Kasumi-1 (cell line): ENCODE measurements at places on chromosomes 5 and 9.

GRCh38 chr5:94778732-94779131, 160.3 kb downstream of the SLF1 start:
- no peak for DNase-seq

- no peak for DNase-seq
Observed at GRCh38 chr9:121770415-121771273, 119.2 kb downstream of the DAB2IP start.

GRCh38 chr5:139306628-139307379, 13.3 kb downstream of the MATR3 start:
- no peak for DNase-seq

- DNase-seq: no peak
Observed at GRCh38 chr5:160770718-160771117, 81.3 kb downstream of the ATP10B start.

DNA sequence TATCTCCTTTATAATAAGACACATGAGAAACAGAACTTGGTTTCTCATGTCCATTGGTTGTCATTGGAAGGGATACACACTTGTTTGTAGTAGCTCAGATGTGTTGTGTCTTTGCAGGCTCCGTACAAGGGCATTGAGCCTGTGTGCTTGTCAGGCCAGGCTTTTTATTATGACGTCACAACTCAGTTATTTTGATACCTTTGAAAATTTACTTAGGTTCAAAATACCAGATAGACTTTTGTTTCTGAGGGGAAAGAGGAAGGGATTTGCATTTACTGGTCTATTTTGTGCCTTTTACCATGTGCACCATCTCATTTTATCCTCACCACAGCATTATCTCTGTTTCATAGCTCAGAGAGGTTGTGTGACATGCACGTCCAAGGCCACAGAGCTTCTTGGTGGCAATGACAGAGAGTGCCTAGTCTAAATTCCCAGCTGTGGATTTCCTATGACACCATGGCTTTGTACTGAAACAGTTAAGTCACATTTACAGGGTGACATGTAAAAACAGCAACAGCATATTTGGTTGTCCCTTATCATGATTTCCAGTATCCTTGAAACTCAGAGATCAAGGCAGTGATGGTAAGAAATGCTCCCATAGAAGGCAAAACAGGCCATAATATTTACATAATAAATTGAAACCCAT, 268.7 kb downstream of the AOPEP start:
- DNase-seq: no peak

DNA sequence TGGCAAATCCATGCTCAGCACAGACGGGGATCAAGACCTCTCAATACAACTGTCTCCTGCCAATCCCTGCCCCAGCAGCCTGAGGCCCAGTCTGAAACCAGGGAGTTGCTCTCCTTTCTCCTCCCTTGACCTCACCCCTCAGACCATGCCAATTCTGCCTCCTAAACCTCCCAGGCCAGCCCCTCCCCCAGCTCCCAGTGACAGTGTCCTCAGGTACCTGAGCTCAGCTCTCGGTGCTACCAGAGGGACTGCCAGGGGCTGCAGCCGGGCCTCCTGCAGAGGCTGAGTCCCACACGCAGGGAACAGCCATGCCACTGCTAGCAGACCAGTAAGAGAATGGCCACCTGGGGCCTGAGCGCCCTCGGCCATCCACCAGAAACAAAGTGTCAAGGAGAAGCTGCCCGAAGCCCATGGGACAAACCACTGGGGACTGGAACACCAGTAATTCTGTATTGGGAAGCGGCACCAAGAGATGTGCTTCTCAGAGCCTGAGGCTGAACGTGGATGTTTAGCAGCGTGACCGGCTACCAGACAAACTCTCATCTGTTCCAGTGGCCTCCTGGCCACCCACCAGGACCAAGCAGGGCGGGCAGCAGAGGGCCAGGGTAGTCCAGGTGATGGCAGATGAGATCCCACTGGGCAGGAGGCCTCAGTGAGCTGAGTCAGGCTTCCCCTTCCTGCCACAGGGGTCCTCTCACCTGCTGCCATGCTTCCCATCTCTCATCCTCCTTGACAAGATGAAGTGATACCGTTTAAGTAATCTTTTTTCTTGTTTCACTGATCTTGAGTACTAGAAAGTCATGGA, 557 bp upstream of the IL3 start:
- no peak for DNase-seq

DNA sequence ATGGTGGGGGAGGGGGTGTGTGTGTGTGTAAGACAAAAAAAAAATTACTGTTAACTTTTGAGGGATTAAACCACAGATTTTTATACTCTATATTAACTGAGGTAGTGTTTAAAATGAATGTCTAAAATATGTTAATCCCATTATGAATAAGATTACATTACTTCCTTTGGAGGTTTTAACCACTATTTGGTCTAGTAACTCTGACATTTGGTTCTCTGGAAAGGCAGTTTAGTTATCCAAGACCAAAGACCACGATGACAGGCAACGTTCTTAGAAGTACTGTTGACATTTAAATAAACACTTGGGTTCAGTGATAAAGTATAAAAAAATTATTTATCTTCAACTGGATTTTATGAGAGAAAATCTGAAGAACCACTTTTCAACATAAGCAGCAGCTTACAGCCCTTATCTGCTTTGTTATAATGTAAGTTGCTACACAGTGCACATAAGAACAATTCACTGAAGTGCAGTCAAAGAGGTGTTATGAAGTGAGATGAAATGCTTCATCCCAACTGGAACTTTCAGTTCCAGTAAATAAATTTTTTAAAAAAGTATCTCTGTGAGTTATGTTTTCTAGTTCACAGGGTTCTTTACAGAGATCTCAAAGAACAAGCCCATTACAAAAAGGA, 94.5 kb downstream of the OSMR start:
- no peak for DNase-seq

DNA sequence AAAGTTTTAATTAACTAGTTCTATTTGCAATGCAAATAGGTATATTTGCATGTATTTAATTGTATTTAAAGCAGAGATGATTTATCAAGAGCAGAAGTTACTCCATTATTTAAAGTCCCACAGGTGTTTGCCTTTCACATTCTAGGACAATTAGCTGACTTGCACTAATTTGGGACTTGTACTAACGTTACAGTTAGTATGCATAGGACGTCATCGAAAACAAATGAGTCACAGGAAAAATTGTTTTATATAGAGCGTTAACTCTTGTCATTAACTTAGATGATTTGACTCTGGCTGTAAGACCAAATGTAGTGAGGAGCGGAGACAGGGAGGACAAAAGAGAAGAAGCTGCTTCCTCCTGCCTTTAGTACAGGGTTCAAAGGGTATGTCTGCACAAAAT, 126.1 kb upstream of the IFNE start:
- DNase-seq: no peak

DNA sequence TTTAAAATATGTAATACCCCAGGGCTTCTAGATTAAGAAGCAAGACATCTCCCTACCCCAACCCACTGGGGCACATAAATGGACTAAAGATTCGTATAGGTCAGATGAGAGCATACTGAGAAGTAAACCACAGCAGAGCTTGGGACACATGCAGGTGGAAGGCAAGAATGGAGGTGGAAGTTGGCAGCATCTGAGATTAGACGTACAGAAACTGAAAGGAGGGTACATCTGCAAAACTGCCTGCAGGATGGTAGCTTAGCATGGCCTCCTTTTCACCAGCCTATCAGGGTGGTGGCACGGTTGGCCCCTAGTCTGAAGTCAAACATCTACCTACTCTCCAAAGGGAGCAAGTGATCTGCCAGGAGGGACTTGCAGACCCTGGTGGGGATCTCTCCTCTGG, 181.8 kb downstream of the TSSK1B start:
- DNase-seq: no peak

GRCh38 chr5:27392716-27393115, 354.3 kb upstream of the CDH9 start:
- DNase-seq: no peak

DNA sequence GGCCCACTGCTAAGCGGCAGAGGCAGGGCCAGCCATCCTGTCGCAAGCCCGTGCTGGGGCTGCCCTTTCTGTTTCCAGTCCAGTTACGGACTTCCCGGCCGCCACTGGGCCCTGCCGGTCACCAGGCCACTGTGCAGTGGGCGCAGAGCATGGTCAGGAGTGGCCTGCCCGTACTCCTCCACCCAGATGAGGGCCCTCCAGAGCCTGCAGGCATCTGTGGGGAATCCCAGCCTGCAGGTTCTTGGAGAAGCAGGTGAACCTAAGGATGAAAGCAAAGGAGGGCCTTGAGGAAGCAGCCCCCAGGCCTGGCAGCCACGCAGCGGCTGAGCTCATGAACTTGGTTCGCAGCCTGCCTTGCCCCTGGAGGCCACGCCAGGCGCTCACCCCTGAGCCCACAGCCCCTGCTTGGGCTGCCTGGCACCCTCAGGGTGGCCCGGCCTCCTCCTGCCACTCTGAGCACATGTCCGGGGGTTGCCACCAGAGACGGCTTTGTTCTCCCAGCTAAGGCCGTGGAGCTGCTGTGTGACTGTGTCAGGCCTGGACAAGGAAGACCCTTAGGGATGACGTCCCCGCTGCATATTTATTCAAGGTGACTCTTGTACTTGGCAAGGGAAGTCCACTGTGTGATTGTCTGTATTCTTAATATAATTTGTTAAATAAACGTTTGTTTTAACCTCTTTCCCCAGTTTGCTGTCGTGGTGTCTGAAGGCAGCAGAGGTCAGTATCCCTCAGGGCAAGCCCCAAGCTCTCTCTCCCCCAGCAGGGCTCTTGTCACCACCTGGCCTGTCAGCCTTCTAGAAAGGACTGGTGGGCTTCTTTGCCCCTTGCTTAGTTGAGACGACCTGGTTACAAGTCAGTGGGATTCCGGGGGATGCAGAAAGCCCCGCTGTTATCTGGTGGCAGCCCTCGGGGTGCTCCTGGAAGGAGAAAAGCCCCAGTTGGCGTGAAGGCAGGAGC, 107.1 kb upstream of the LMX1B start:
- DNase-seq: no peak

GRCh38 chr9:137064027-137064879, 6.1 kb downstream of the SAPCD2 start:
- DNase-seq: peak; percentile 33

GRCh38 chr5:139982975-139983240, 60.2 kb downstream of the NRG2 start:
- DNase-seq: no peak

DNA sequence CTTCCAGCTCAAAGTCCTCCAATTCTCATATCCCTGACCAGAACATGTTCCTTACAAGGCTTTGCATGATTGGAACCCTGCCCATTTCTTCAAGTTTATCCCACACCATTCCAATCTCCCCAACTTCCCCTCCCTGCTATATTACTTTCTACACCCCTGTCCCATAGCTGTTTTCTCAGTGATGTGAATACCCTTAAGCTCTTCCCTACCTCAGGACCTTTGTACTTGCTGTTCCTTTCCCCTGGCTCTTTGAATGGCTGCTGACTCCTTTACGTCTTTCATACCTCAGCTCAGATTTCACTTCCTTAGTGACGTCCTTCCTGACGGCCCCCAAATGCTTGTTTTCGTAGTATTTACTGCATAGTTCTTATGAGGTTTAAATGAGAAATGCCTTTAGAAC, 166.2 kb upstream of the ZNF462 start:
- no peak for DNase-seq

GRCh38 chr5:95823738-95824609, 1.4 kb upstream of the GLRX start:
- DNase-seq: peak; percentile 80

DNA sequence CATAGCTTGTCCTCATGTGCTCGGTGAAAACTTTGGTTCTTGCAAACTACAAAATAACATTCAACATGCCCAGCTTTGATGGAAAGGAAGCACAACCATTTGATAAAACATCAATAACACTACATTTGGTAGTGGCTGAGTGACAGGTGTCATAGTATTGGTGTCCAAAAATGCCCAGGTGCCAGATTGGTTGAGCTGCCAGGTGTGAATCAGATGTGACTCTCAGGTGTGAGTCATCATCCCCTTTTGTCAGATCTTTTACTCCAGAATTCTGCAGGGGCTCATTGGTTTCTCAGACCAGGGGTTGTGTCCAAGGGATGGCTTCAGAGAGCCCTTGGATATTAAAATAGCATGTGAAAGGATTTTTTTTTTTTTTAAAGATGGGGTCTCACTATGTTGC, 22.5 kb upstream of the POMT1 start:
- DNase-seq: no peak

DNA sequence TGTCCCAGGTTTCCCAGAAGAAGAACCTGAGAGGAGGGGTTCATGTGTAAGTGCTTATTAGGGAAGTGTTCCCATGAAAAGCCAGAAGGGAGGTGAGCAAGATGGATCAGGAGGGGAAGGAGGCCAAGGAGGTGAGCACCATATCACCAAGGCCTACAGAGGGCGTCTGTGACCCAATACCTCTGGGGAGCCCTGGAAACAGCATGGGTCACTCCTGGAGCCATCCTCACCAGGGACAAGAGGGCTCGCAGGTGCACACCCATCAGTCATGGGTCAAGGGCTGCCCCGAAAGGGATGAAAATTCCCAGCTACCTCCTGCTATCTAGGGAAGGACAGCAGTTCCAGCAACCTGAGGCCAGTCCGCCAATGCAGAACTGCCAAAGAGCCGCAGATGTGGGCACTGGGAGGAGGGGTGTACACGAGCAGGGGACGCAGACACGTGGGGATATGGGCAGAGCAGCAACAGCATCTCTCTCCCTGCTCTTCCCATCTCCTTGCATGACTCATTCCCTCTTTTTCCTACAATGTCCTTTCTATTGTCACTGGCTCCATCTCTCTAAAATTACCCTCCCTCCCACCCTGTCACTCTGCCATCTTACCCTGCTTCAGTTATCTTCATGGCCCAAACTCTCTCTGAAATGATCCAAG, 167.6 kb upstream of the FSTL4 start:
- no peak for DNase-seq

- no peak for DNase-seq
Observed at GRCh38 chr5:55485073-55485472, 49.7 kb downstream of the PLPP1 start.

DNA sequence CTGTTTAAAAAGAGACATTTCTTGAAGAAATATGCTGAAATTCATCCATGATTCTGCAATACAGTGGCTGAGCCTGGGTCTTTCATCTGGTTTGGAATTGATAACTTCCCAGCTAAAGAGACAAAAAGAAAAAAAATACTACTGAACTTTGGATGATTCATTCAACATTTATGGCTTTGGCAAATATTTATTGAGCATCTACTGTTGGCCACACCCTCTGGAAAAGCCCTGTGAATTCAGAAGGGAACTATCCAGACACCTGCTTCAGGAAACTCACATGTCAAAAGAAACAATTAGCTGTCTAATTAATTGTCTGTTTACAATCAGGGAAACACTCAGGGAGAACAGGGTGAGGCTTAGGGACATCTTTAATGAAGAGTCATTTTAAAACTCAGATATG, 17.8 kb upstream of the ZNF622 start:
- no peak for DNase-seq

- DNase-seq: no peak
Observed at GRCh38 chr5:122118356-122118948, 10.9 kb upstream of the ZNF474 start.

DNA sequence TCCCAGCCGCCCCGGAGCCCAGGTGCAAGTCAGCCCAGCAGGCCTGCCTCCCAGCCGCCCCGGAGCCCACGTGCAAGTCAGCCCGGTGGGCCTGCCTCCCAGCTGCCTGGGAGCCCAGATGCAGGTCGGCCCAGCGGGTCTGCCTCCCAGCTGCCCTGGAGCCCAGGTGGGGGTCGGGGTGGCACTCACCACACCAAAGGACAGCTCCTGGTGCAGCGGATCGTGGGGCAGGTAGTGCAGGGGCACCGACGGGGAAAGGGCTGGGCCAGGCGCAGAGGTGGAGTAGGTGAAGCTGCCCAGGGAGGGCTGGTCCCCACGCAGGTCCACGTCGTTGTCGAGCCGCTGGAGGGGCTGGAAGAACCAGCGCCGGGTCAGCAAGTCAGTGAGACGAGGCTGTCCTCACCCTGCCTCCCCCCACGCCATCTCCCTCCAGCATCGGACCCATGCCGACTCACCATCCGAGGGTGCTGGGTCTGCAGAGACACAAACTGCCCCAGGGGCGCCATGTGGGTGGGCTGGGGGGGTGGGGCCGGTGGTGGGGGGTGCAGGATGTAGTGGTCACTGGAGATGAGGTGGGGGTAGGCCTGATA, 6.7 kb downstream of the RNF44 start:
- DNase-seq: no peak
